ENCODE measurements at places on chromosomes 3 and 15. TPM values are rescaled to one million over a fixed set of nuclear protein-coding genes. Genes with fewer than 3 reads are reported as not detected.

OIP5 gene
- 41.7 TPM for polyA plus RNA-seq

SLC22A13 gene
- polyA plus RNA-seq: 0.06 TPM

GPR156 gene
- polyA plus RNA-seq: 1.6 TPM

CCR1 gene
- not detected for polyA plus RNA-seq

CDCP1 gene
- 10.1 TPM for polyA plus RNA-seq

TBC1D2B gene
- polyA plus RNA-seq: 11.9 TPM

CHRNA7 gene
- 11.0 TPM for polyA plus RNA-seq

CLRN1 gene
- polyA plus RNA-seq: 0.20 TPM

C3orf85 gene
- not detected for polyA plus RNA-seq

IMPG2 gene
- polyA plus RNA-seq: 0.03 TPM

NCKIPSD gene
- 91.8 TPM for polyA plus RNA-seq

RPN1 gene
- 130 TPM for polyA plus RNA-seq

CORO2B gene
- 6.1 TPM for polyA plus RNA-seq

All from H1 (cell line).